ENCODE measurements at places on chromosomes 11 and 22.

- DNase-seq: no peak
These were observed 4.5 kb upstream of the EIF3F start for GRCh38 chr11:7982582-7983119.

- DNase-seq: no peak
These were observed 5.2 kb downstream of the GRIK4 start for GRCh38 chr11:120516461-120517389.

DNA sequence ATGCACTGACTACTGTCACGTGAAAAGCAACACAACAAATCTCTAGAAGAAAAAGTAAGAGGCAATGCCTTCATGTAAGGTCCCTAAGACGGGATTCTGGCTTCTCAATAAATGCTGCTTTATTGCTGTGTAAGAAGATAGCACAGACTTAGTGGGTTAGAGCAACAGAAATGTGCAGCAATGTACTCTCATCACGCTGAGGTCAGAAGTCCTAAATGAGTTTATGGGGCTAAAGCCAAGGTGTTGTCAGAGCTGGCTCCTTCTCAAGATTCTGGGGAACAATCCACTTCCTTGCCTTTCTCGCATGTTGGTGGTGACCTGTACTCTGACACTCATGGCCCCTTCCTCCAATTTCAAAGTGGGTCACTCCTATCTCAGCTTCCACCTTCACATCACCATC lies 93.4 kb downstream of the SHANK2 start:
- DNase-seq: no peak

DNA sequence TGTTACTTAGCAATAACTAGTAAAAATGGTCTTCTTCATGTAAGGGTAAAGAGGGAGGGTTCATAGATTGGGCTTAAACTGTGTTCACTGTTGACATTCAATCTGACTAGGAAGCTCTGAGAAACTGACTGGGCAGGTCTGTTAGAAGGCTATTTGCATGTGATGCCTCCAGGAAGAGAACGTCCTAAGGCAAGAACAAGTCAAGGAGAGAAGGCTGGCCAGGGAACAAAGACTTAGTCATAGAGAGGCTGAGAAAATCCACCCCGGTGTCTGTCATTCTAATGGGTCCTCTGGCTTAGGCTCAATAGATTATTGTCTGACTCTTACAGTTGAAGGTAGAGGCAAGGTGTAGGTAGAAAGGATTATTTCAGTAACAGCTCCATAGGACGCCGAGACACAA lies 50.3 kb upstream of the CD44 start:
- no peak for DNase-seq

DNA sequence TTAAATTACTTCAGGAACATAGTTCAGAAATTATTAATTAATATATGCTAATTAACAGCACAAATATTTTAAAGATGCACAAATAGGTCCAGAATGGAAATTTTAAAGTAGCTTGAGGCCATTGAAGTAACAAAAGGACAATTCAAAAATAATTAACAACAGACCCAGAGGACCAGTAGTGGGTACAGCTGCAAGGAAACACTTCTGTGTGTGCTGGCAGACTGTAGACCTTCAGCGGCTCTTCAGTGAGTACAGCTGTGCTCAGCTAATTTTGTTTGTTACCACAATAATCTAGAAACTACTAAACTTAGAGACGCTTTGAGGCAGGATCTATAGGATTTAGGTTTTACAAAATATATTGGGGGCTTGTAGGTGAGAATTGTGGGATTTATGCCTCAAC lies 103.8 kb downstream of the GRIA4 start:
- DNase-seq: no peak

- DNase-seq: no peak
These were observed 70.1 kb downstream of the SYT9 start for GRCh38 chr11:7321473-7322450.

- DNase-seq: no peak
These were observed 3.3 kb upstream of the ST3GAL4 start for GRCh38 chr11:126352163-126352562.

GRCh38 chr22:22080270-22080669 lies 97.7 kb upstream of the TOP3B start:
- no peak for DNase-seq

Measured in SW480 (cell line).